ENCODE measurements at places on chromosomes 7 and 10.

DNA sequence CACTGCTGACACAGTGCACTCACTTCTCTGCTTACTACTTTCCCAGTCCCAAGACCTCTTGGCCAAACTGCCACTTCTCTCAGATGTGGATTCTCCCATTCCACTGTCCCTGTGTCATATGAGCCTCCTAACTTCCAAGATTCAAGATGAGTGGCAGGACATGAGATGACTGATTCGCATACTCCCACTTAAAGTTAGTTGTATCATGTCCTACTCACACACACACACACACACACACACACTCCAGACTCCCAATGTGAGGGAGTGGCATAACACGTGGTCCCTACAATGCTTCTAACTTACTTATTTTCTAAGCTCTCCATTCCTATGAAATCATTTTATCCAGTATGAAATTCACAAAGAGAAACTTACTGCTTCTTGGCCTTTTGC is 67.0 kb upstream of the CAV2 start:
- peak; percentile 35 for DNase-seq

- no peak for DNase-seq
Observed at GRCh38 chr10:119466076-119466475, 76.4 kb downstream of the RGS10 start.

- DNase-seq: no peak
Observed at GRCh38 chr7:156954941-156955340, 5.4 kb downstream of the NOM1 start.

DNA sequence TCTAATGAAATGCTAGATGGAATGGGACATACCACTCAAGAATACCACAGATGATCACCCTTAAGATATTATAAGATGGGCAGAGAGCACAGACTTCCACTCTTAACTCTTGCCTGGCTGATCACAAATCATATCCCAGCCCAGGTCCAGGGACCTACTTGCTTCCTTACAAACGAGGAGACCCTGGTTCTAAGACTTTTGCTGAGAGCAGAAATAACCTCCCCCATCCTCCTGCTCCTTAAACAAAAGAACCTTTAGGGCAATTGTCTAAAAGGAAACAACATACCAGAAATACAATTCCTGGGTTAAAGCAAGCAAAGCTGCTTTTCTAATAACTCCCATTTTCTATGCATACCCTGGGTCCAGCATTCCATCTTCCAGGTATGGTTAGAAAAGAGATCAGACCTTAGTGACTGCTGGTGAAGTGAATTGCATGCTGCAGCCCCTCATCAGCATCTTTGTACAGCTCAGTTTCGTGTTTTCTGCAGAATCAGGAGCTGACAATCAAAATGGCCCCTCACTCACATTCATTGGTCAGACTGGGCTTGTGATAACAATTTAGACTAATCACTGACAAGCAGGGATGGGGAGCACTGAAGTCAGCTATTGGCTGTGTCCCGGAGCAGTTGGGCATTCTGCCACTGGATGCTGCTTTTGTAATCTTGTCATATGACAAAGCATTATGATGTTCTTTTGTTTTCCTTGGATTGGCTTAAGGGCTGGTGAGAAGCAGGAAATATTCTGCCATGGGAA is 14.6 kb downstream of the IFIT3 start:
- DNase-seq: peak; percentile 78

DNA sequence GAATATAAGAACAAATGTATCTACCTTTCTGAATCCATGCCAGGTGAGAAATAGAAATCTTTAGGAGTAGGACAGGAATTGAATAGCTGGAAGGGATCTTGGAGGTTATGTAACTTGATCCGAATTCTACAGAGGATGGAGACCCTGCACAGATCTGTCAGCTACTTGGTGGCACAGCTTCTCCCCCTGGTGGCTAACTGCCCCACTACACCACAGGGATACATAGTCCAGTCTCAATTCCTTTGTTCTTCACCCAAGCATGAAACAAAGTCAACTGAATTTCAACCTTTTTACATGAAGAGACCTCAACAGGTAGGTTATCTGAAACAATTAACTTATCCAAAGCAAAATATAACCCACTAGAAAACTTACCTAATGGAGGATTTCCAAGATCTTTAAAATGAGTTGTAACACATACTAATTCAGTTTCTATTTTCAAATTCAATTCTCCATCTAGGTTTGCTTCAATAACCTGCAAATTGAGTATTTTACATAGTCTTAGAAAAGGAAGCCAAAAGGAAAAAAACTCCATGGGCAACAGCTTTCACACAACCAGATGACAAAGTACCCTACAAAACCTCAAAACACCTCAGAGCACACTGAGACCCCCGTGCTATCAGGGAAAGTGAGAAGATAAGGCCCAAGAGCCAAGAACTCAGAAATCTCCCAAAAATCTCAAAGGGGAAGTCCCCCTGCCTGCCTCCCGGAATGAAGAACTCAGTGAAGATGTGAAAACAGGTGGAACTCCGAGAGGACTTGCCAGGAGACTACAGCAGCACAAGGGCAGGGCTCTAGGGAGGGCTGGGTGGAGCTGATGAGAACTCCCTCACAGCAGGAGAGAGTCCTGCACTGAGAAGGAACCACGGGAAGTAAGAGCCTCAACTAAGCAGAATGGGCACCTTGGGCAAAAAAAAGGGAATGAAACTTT is 10.3 kb downstream of the HUS1 start:
- peak; percentile 52 for DNase-seq

- DNase-seq: no peak
Observed at GRCh38 chr7:18123508-18124239, 96.0 kb upstream of the PRPS1L1 start.

DNA sequence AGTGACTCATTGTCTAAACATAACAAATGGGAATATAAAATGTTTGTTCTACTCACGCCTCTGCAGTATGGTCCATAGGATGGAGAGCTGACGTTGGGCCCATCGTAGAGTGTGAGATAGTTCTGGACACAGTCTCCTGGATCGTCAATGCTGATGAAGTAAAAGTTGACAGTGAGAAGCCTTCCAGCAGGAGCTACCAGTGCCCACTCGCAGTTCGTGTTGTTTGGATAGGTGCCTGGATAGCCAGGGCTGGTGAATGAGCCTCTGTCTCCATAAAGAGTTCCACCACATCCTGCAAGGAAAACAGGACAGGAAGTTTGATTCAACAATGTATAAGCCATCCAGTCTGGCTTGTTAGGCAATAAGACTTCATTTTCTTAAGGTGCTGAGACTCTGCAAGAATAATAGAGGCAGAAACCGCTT is 79.6 kb downstream of the OR13A1 start:
- DNase-seq: no peak

- DNase-seq: no peak
Observed at GRCh38 chr10:85648279-85648754, 718.3 kb downstream of the GRID1 start.

DNA sequence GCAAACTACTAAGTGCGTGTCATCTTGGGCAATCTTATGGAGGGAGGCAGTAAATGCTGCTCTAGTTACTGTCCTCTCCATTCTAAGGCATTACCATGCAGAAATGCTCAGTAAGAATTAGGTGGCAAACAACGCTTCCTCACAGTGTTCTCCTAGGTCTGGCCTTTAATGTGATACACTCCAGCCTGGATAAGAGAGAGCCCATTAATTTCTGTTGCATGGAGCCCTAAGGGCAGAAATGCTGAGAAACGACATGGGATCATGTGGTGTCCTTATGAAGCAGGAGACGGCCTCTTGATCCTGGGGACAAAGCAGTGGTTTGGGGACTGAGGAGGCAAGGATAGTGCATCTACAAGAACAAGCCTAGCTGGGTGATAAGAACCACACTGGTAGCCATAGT is 44.0 kb downstream of the SLC25A13 start:
- DNase-seq: no peak

DNA sequence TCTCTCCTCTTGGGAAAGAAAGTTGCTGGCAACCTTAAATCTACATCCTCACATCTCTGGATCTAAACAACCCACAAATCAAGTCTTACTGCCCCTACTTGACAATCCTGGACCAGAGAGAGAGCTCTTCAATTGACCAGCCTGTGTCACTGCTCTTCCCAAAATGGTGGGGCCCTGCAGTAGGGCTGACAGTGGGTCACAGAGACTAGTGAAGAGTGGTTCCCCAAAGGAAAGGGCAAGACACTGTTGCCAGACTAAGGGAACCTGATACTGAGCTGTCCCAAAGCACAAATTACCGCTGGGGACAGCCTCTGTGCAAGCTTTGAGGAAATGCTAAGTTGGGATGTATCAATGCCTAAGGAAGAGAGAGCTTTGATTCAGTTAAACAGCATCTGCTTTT is 4.5 kb upstream of the GPRIN2 start:
- no peak for DNase-seq

DNA sequence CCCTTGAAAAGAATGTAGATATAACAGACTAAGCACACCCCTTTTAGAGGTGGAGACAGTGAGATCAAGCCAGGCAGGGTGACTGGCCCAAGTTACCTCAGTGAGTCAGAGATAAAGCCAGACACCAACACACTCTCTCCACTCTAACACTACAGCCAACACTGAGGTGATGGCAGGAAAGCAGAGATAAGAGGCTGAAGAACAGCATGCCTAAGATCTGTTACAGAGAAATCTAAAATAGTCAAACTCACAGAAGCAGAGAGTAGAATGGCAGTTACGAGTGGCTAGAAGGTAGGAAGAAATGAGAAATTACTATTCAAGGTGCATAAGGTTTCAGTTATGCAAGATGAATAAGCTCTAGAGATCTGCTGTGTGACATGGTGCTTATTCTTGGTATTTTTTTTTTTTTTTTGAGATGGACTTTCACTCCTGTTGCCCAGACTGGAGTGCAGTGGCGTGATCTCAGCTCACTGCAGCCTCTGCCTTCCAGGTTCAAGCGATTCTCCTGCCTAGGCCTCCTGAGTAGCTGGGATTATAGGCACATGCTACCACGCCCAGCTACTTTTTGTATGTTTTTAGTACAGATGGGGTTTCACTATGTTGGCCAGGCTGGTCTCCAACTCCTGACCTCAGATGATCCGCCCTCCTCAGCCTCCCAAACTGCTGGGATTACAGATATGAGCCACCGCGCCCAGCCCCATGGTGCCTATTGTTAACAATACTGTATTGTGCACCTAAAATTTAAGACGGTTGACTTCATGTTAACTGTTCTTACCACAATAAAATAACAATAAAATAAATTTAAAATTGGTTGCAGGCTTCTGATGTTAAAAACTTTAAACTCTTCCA is 28.7 kb downstream of the ICA1 start:
- DNase-seq: no peak

DNA sequence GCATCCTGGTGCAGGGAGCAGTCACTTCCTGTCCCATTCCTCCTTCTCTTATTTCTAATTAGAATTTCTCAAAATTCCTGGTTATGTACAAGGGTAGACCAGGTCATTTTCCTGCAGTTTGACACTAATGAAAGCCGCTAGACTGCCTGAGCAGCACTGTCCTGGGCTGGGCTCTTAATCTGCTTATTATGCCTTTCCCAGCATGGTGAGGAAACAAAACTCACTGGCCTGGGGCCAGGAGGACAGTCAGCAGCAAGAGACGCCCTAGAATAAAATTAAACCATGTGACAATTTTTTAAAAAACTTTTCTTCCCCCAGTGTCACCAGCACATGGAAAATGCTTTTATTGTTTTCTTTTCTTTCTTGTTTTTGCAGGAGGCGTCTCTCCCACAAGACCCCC is 647.5 kb downstream of the TYW1 start:
- DNase-seq: no peak

- DNase-seq: no peak
Observed at GRCh38 chr7:15174485-15174884, 271.9 kb upstream of the DGKB start.

GRCh38 chr7:96921231-96921630 is 84.1 kb upstream of the DLX6 start:
- no peak for DNase-seq

DNA sequence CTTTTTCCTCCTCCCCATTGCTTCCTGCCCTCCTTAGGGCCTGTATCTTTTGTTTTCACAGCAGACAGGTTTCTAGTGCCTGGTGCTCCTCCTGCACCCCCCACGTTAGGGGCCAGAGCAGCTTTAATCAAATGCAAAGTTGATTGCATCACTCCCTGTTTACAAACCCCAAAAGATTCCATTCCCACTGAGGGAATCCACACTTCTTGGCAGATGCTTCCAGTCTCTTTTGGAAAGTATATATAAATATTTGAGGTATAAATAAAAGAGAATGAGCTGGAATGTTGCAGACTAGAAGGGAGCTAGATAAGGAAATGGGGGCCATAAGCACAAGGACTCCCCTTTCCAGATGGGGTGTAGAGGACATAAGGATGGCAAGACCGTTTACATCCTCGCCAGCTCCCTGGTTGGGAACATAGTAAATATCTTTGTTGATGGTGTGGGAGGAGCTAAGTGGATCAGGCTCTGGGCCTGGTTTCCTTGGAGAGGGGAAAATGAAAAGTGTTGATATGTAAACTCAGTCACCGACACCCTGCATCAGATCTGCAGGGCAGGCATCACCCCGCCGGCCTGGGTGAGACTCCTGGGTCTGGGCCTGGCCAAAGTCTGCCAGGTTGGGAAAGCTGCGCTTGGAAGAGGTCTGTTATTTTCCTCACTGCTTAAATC is 6.2 kb downstream of the RARRES2 start:
- peak; percentile 86 for DNase-seq

DNA sequence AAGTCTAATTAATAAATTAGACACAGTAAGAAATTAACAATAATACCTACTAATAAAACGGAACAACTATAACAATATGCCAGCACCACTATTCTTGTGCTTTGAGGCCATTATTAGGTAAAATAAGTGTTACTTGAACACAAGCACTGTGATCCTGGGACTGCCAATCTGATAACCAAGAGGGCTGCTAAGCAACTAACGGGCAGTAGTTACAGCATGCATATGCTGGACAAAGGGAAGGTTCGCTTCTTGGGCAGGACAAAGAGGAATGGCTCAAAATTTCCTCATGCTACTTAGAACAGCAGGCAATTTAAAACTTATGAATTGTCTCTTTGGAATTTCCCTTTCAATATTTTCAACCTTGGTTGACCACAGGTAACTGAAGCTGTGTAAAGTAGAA is 718.6 kb downstream of the SORCS3 start:
- DNase-seq: no peak

GRCh38 chr7:151408839-151409666 is 785 bp downstream of the WDR86 start:
- no peak for DNase-seq

GRCh38 chr7:134589491-134589941 is 40.6 kb downstream of the AKR1B15 start:
- DNase-seq: peak; percentile 40

GRCh38 chr10:114478281-114478680 is 74.0 kb upstream of the AFAP1L2 start:
- DNase-seq: no peak
